ENCODE measurements at places on chromosomes 16 and 17.

DNA sequence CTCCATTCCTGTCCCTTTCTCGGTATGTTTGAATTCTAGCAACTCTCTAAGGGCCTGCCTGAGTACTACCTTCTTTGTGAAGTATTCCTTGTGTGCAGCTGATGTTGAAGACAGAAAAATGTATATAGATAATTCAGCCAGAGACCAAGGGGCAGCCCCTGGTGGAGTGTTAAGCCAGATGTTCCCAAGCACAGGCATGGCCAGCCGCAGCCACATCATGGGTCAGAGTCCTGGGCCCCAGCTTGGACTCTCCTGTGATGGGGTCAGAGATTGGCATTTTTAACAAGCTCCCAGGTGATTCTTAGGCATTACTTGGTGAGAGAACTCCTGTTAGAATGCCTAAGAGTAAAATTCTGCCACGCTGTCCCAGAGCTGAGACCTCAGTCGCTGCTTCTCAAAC is 100.8 kb downstream of the IRF8 start:
- DNase-seq = no peak

GRCh38 chr17:13989138-13989537 is 80.2 kb upstream of the COX10 start:
- no peak for DNase-seq

- no peak for DNase-seq
Measured at GRCh38 chr17:63774969-63775265, 947 bp downstream of the DDX42 start.

DNA sequence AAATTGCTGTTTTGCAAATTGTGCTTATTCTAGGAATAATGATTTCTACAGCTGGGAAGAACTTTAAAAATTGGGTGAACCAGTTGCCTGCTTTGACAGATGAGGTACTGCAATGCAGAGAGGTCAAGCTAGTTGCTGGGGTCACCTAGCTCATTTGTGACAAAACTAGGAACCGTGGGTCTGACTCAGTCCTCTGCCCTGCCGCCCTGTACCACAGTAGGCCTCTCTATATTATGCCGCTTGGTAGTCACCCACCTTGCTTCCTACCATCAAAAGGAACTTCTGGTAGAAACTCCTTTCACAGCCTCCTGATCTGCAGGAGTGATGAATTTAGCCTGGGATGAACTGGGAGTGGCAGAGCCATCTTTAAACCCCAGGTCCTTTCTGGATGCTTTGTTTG is 105.7 kb downstream of the PITPNC1 start:
- DNase-seq = no peak

DNA sequence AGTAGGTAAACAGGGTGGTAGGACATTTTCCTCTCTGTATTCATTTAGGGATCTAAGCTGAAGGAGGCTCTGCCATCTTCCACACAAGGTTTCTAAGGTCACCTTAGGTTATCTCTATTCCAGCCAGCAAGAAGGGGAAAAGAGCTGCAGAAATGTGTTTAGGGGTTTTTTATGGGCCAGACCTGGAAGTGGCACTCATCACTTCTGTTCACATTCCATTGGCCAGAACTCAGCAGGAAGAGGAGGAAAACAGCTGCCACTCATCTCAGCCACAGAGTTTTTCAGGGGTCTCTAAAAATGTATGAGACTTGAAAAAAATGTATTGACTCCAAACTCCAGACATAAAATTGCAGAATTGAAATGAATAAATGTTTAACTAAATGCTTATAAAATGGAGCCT is 65.8 kb downstream of the FTO start:
- no peak for DNase-seq

DNA sequence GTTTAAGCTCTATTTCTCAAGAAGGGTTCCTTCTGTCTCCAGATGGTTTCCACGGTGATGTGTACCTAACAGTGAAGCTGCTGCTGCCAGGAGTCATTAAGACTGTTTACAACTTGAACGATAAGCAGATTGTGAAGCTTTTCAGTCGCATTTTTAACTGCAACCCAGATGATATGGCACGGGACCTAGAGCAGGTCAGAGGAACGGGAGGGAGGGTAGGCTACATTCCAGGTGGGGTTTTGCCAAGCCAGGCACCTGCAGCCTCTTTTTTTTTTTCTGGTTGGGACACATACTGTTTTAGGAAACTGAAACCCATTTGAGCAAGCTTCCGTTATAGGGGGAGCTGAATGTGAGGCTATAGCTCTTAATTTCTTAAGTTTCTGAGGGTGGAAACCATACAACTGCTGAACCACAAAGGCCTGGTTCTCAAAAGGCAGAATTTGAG is 10.6 kb downstream of the LIG3 start:
- no peak for DNase-seq

DNA sequence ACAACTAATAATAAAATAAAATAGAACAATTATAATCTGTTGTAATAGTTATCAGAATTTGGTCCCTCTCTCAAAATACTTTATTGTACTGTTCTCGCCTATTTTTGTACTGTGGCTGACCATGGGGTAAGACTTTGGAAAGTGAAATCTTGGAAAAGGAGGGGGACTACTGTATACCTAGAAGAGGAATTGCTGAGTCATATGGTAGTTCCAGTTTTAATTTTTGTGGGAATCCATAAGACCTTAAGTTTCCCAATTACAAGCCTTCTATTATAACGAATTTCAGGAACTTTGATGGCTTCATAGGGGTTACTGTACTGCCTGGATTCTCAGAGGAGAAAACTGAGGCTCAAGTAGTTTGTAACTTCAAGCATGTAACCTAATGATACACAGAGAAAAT is 35.5 kb downstream of the TNRC6A start:
- no peak for DNase-seq
